ENCODE measurements at places on chromosomes 12 and 14.

DNA sequence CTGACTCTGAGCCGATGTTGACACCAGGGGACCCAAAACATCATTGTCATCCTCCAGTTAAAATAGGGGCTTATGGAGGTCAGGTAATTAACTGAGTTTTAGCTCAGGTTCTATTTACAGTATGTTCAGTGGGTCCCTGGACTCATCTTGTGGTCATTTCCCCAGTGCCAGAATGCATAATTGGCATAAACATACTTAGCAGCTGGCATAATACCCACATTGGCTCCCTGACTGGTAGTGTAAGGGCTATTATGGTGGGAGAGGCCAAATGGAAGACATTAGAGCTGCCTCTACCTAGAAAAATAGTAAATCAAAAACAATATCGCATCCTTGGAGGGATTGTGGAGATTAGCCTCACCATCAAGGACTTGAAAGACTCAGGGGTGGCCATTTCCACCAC lies 350.9 kb downstream of the C12orf75 start:
- DNase-seq, result no peak

DNA sequence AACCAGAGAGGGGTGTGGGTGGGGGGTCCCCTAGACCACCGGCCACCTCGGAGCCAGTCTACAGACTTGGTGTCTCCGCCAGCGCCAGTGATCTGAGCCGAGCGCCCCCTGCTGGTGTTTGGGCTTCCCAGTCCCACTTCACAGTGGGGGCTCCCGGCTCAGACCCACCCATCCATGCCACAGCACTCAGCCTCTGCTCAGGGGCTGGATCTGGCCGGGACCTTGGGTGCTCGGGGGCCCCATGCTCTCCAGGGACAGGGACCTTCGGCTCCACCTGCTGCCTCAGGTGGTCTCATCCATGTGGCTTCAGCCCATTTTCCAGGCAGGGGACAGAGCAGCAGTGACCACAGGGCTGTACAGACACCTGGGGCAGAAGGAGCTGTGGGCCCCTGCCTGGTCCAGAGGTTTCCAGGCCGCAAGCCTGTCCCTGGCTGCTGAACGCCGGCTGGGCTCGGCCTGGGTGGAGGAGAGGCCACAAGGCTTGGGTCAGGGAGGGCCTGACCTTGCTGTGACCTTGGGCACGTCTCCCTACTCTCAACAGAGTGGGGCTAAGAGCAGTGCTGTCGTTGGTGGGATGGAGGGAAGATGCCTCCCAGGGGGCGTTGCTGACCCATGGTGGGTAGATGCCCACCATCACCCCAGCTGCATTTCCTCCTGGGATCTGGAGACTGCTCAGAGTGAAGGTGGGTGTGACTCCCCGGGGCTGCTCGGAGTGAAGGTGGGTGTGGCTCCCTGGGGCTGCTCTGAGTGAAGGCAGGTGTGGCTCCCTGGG lies 86.3 kb downstream of the KIF26A start:
- DNase-seq, result no peak

DNA sequence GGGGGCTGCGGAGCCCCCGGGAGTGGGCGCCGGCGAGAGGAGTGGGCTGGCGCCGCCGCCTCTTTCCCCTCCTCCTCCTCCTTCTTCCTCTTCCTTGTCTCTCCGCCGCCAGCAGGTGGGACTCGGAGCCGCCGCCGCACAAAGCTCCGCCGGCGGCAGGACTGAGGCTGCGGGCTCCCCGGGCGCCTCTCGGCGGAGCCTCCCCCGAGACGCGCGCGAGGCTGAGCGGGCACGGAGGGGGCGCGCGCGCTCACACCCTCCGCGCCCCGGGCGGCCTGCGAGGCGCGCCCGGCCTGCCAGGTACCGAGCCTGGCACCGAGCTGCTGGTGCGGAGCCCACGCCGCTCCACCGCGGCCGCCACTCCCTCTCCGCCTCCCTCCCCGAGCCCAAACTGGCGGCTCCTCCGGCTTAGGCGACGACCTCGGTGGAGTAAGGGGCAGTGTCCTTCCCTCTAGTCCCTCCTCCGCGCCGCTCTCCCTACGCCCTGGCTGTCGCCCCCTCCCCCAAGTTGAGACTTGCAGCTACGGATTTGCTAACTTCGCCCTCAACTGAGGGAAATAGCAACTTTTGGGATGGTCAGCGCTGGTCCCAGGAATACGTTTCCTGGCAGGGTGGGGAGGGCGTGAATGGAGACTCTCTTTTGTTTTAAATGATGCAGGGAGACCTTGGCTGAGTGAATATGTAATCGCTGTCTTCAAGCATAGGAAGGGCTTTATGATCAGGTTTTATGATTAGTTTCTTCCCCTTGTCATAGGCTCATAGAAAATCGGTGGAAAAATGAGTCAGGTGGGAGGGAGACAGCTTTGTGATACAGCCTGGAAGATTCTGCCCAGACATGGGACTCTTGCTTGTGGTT lies 199.5 kb upstream of the CAND1 start:
- DNase-seq, result peak; percentile 8

DNA sequence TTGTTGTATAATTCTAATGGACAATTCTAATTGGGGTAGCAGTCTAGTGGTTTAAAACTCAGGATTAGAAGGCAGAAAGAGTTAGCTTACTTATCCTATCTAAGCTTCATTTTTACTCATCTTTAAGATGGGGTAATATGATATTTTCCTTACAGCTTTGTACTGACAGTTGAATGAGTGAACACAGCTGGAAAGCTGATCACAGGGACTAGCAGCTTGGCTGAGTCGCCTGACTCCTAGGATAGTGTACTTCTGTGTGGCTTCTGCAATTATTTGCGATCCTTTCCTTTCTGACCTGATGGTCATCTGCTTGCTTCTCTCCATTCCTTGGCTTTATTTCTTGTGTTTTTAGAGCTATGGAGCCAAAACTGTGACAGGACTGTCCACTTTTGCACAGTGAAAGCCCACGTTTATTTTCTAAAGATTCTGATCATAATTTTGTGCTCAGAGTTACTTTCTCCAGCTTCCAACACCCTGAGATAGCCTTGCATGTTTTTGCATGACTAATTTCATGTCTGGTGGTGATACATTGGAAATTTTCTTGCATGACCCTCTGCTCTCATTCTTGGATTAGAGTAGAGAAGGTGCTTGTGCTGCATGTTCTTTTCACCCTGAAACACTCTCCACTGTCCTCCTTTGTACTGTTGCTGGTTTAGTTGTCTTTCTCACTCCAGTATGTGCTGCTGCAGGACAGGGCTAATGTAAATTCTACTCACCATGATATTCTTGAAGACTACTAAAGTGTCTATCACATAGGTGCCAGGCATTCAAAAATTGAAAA lies 377.0 kb upstream of the ATP2B1 start:
- no peak for DNase-seq

- DNase-seq, result no peak
These were observed 43.9 kb downstream of the CCDC88C start for GRCh38 chr14:91373591-91374254.

- no peak for DNase-seq
These were observed 2.3 kb downstream of the KRT85 start for GRCh38 chr12:52364901-52365489.

DNA sequence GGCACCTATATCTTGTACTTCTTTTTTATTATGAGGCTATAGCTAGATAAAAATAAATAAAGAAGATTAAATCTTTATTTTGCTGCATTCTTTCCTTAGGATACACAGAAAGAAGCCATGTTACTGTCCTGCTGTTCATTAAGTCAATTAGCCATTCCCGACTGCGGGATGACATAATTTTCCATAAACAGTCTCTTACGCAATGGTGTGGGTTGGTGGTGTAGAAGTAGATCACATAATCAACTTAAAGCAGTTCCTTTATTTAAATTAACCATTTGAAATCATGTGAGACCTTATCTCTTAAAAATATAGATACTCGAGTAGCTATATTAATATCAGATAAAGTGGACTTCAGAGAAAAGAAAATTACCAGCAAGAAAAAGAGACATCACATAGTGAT lies 40.2 kb downstream of the TAOK3 start:
- no peak for DNase-seq

DNA sequence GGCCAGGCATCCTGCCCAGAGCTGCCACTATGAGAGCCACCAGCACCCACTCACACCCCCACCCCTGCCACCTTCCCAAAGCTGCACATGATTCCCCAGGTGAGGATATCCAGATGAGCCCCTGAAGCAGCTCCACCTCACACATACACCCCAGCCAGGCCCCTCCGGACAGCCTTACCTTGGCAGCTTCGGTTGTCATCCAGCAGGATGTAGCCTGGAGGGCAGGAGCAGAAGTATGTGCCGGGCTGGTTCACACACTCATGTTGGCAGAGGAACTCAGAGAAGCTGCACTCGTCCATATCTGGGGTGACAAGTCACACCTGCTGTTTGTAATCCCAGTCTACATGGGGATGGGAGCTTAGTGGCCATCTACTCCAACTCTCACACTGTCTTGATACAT lies 15.4 kb upstream of the TC2N start:
- DNase-seq, result no peak

All from midbrain (tissue), 1 donor.